ENCODE measurements at places on chromosomes 7 and 10.

DNA sequence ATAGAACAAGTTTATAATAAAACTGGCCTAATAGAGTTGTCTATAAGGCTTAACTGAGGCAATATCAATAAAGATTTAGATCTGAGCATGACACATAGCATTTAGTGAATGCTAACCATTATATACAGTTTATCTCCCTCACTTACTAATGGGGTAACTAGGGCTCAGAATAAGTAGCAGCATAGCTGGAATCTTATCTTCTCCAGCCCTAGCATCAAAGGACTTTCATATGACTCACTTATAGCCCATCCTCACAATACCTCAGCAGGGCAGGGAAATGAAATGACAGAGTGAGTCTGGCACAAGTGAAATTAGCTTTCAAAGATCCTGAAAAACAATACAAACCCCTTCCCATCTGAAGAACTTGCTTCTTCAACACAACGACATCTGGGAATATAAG lies 362.9 kb downstream of the KIF20B start:
- no peak for DNase-seq

GRCh38 chr10:59654007-59654406 lies 55.6 kb downstream of the SLC16A9 start:
- DNase-seq: no peak

DNA sequence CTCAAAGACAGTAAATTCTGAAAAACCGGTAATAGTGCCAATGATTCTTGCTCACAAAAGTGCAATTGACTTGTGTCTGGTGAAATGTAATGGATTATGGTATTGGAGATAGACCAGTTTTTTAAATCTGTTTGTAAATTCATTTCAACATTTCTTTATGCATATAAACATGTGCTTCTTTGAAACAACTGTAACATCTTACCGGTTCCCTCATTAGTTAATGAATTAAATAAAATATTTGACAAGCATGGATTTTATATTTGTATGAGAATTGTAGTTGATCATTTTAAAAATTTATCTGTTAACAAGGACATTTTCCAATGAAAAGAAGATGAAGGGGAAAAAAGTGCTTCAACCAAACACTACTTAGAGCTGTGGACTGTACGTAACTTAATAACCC lies 21.0 kb upstream of the APBB1IP start:
- DNase-seq: no peak

- DNase-seq: no peak
Measured at GRCh38 chr7:102077081-102077480, 209.6 kb upstream of the SH2B2 start.

DNA sequence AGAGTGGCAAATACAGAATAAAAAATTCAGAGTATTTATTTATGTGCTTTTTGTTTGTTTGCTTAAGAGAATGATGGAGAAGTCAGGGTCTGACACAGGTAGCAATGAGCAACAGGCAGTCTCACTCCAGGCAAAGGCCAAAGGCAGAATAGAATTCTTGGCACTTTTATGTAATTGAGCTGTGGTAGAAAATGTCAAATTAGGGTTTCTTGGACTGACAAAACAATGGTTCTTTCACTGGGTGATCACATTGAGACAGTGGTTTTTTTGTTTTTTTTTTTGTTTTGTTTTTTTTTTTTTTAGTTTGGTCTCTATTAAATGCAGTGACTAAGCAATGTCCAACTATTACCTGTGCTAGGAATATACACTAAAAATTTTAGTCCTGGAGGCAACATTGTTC lies 27.4 kb downstream of the POM121L12 start:
- no peak for DNase-seq

DNA sequence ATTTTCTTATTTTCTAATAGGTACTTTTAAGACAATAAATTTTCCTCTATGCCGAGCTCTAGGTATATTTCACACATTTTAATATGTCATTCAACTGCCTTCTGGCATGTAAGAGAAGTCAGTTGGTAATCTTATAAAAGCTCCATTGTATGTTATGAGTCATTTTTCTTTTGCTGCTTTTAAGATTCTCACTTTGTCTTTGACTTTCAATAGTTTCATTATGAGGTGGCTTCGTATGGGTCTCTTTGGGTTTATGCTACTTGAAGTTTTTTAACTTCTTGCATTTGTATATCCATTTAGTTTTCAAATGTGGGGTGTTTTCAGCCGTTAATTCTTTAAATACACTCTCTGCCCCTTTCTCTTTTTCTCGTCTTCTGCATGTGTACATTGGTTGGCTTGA lies 80.5 kb downstream of the ABCA13 start:
- no peak for DNase-seq

DNA sequence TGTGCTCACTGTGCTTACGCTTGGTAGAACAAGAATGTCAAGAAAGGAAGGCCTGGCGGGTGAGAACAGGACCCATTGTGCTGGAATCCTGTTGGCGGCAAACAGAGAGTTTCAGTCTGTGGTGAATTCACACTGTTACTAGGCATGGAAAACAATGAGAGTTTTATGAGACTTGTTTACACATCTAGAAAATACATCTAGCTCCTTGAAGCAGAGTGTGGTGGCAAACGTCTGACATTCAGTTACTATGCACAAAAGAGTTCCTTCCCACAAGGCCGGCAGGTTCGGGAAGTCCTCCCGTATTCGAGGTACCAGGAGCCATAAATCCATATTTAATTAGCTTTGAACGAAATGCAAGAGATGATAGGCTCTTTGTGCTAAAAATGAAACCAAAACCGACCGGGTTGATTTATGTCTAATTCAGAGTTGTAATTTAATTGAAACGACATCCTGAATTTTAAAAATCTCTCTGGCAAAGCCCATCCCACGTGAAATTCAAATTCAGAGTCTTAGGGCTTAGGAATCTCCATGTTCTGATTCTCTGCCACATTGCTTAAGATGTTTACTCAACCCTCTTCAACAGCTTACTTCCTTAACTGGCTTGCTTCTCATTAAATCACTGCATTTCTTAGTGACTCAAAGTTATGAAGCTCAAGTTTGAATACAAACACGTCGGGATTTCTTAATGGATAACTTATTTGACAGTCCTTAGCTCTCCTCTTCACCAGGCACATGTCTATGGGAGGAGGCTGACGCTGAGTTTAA lies 299.9 kb upstream of the PITRM1 start:
- no peak for DNase-seq

- no peak for DNase-seq
Measured at GRCh38 chr7:132116369-132116768, 459.9 kb downstream of the PLXNA4 start.

DNA sequence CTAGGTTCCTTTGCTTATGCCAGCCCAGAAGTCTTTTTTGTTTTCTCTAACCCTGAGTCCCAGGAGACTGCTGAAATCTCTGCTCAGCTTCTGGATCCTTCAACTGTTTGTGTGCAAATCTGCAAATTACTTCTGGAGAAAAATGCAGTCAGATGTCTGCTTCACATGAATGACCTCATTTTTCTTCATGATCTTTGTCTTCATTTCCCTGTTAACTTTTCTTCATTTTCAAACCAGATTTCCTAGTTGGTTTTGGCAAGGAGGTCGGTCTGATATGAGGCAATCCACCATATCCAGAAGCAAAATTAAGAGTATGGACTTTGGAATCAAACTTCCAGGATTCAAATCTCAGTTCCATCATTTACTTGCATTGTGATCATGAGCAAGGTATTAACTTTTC lies 66.8 kb downstream of the ZNF503 start:
- DNase-seq: no peak

GRCh38 chr10:100007231-100008141 lies 2.3 kb downstream of the DNMBP start:
- DNase-seq: no peak

- DNase-seq: no peak
Measured at GRCh38 chr10:89609833-89610346, 35.2 kb downstream of the PANK1 start.

GRCh38 chr7:137789215-137789882 lies 57.4 kb downstream of the DGKI start:
- DNase-seq: no peak

GRCh38 chr10:24363070-24363469 lies 154.1 kb downstream of the KIAA1217 start:
- no peak for DNase-seq

- no peak for DNase-seq
Measured at GRCh38 chr10:48466611-48467240, 138.1 kb downstream of the ARHGAP22 start.
